NCI-H748 treated with DMSO at 0.1 percent for 48 hours (cell line): ENCODE measurements at places on chromosomes 5 and 9.

GRCh38 chr9:5696884-5697283, 68.0 kb downstream of the RIC1 start:
- no peak for DNase-seq

DNA sequence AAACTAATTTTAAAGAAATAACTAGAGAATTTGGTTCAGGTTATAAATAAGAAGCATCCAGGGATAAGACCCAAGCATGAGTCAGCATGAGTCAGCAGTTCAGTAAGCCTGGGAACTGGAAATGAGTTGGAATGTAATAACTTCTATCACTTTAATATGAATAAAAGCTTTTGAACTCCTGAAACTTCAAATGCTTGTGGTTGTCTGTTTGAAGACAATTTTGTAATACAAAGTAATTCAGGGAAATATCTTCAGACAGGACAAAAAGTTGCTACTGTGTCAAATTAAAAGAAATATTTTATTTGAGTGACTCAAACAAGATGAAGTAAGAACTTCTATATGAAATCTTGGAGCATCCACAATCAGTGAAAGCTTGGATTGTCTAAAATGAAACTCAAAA, 331.2 kb upstream of the DAB2 start:
- DNase-seq = no peak

DNA sequence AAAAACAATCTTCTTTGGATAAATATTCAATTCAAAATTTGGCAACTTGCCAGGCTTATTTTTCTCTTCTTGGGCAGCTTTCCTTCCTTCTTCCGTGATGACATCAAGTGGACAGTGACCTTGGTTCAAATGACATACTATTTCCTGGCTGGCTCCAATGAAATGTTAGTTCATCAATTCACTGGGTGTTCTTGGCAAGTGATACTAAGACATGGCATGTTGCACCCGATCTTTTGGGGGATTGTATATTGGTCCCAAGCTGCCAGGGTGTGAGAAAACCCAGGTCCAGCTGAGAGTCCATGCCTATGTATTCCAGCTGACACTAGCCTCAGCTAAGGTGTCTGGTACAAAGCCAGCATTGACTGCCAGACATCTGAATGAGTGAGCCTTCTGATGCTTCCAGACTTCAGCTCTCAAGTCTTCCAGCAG, 252.9 kb downstream of the MAT2B start:
- no peak for DNase-seq

- no peak for DNase-seq
These were observed 118.8 kb downstream of the BOD1 start for GRCh38 chr5:173497685-173498084.

GRCh38 chr9:129007766-129008468, 20.2 kb downstream of the SH3GLB2 start:
- DNase-seq = no peak

- no peak for DNase-seq
These were observed 363.9 kb downstream of the AGTPBP1 start for GRCh38 chr9:85377731-85378289.

DNA sequence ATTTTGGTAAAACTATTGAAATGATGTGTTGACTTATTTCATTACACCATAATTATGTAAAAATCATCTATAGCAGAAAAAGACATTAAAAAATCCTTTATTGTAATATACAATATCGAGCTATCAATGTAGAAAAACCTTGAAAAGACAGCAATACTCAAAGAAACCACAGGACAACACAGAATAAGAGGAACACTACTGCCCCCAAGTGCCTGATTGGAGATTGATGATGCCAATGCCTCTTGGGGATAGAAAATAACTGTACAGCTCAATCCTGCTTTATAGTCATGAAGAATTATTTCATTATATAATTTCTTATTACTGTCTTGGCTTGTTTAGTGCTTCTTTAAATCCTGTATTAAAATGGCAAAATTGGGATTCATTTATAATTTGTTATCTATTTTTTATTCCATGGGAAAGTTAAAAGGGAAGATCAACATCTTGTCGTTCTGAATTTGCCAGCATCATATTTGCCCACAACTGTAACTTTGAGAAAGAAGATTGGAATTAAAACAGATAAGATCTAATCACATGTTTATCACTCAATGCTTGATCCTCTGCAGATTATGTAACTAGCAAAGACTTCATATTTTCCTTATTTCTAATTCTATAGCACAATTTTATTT, 337.5 kb downstream of the CDH9 start:
- DNase-seq = peak; percentile 98

GRCh38 chr5:56155992-56156584, 77.0 kb downstream of the ANKRD55 start:
- no peak for DNase-seq

- DNase-seq = no peak
These were observed 6.9 kb downstream of the YTHDC2 start for GRCh38 chr5:113520429-113520828.

DNA sequence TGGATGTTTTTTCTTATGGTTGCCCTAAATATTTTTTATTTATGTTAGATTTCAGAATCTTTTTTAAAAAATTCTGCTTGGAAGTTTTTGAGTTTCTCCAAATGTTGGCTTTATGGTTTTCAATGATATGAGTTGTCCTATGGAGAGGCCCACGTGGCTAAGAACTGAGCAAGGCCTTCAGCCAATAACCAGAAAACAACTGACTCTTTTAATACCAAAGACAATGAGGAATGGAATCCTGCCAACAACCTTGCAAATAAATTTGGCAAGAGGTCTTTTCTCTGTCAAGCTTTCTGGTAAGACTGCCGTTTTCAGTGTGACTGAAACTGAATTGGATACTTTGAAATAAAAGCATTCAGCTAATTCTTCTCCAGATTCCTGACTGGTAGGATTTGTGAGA, 1740.1 kb upstream of the WWC1 start:
- DNase-seq = no peak

DNA sequence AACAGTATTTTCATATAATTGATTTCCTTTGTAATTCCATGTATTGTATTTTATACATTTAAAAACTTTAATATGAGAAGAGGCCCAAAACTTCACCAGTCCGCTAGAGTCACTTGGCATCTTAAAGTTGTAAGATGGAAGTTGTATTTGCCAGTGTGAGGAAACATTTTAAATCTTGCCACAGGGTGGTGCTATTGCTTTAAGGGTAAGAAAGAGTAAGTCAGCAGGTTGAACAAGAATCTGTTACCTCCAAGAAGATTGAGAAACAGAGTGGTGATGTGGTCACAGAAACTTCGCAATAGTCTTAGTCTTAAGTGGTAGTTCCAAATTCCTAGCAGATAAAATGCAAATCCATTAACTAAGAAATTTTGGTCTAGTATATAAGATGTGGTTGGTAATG, 39.8 kb upstream of the RANBP6 start:
- DNase-seq = peak; percentile 69

DNA sequence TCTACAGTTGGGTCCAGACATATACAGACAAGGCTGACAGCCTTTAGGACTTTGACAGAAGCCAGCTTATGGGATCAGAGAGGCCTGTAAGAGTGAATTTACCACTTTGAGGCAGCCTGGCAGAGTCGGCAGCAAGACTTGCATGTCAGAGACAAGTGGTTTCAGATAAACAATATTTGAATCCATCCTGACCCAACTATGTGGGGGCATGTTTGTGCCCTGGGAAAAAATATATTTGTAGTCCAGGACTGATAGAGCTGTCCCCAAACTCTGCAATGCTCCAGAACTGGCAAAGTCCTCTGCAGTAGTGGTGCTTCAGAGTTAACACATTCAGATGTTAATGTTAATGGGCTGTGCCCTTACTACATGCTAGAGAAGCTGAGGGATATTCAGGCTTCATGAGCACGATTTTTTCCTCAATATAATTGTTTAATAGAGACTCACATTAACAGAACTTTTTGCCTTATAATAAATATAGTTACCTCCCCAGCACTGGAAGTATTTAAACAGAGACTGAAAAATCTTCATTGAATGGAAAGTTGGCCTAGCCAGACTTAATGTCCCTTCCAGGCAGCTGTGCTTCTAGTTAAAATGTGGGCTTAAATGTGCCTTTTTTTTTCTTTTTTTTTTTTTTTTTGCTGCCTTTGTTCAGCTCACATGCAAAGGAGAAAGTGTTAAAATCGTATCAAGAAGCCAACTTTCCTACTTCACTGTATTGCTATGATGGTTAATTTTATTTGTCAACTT, 42.9 kb downstream of the FEM1C start:
- no peak for DNase-seq

GRCh38 chr9:19551124-19551929, 142.5 kb downstream of the ACER2 start:
- peak; percentile 36 for DNase-seq

DNA sequence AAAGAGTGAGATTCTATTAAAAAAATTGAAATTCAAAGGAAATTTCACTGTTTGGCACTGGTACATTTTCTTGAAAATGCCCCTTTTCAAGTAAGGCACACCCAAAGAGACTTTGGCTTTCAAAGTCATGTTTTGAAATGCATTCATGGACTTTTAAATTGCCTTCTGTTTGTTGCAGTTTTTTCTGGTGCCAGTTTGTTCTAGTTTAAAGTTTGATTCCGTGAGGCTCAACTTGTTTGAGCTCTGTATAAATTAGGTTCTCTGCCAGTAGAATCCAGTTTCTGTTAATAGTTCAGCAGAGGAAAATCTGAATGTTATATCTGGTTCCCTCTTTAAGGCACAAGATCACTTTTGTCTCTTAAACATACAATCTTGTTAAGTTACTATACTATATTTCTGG, 16.4 kb downstream of the ATP6V0E1 start:
- DNase-seq = no peak

- DNase-seq = no peak
These were observed 15.1 kb downstream of the PNPLA7 start for GRCh38 chr9:137535120-137535428.

- DNase-seq = no peak
These were observed 138.2 kb upstream of the MINAR2 start for GRCh38 chr5:129609710-129610109.

GRCh38 chr9:6827439-6828145, 69.8 kb downstream of the KDM4C start:
- DNase-seq = peak; percentile 66

DNA sequence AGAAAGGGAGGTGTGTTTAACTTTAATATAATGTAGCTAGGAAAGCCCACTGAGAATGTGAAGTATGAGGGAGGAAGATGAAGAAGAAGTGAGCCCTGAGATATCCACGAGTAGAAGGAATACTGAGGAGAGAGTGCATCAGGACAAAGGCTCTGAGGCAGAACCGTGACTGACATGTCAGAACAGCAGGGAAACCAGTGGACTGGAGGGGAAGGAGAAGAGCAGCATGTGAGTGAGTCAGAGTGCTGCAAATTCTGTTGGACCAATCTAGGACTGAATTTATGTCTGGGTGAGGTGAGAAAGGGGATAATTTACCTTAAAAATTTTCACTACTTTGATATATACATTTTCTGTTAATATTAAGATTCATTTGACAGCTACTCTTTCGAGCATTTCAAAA, 110.3 kb downstream of the ST8SIA4 start:
- no peak for DNase-seq

DNA sequence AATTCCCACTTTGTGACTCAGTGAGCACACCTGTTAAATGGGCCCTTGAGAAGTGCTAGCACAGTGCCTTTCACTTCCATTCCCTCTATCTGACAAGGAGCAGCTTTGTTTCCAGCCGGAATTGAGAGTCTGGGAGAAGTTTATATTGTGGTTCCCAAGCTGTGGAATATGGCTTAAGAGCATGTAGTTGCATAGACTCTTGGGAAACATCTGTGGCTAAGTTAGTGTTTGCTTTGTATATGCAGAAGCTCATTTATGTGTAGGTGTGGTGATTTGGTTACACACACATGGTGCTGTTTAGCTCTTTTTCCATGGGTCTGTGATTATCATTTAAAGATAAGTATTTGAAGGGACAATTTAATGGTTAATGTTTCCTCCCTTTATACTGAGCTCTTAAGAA, 110.5 kb upstream of the HMHB1 start:
- no peak for DNase-seq

- no peak for DNase-seq
These were observed 84.8 kb downstream of the KDM4C start for GRCh38 chr9:6842584-6842947.

DNA sequence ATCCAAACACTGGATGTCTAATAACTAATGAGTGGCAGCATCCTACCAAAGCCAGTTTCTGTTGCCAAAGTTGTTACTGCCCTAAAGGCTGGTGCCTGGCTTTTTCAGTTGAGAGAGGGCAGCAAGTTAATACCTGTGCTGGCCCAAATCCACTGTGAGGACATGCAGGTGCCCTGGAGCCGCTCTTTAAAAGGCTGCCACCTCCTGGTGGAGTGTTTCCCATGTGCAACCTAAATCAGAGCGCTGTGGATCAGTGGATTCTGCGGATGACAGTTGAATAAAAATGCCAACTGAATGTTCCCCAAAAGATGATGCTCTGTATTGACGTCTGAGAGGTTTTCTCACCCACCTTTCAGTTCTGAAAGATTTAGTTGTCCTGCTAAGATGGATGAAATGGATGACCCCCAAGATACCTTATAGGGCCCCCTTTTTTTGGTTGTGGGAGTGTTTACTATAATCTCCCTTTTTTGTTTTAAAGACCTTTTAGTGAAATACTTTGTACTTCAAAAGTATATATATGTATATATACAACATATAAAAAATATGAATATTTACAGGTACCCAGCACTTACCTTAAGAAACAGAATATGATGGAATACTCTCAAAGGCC, 146.4 kb downstream of the EGFLAM start:
- peak; percentile 35 for DNase-seq

DNA sequence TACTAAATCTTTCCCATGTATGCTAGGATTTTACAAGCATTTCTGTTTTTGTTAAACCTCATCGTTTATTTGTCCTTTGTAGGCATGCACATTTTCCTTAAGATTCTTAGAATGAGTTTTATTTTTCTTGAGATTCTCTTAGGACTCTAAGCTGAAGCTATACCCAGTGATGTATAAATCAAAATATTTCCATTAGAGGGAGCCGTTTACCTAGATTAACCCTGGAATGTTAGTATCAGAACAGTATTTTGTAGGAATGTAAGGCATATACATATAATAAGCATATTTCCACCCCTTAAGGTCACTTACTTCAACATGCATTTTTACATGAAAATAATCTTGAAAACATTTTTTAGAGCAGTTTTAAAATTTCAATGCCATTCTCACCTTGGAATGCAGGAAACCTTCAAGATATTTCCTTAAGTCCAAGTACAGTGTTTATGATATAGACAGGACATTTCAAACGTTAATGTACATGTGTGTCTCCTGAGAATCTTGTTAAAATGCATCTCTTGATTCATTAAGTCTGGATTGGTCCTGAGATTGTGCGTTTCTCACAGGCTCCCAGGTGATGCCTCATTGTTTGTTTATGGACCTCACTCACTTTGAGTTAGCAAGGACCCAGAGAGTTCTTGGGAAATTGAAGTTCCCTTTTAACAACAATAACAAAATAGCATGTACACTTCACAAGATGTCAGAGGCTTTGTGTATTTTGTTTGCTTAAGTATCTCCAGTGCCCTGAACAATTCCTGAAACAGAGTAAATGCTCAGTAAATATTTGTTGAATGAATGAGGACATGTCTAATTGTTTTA, 34.9 kb upstream of the FCHO2 start:
- peak; percentile 40 for DNase-seq

- no peak for DNase-seq
These were observed 26.7 kb downstream of the POLR1E start for GRCh38 chr9:37512437-37512836.

GRCh38 chr9:27053369-27054022, 48.0 kb upstream of the LRRC19 start:
- no peak for DNase-seq

- DNase-seq = no peak
These were observed 80.3 kb downstream of the VCAN start for GRCh38 chr5:83551821-83552220.
